ENCODE measurements at places on chromosomes 7 and 10.

GRCh38 chr7:4641091-4641666 lies 40.9 kb upstream of the FOXK1 start:
- DNase-seq: no peak

DNA sequence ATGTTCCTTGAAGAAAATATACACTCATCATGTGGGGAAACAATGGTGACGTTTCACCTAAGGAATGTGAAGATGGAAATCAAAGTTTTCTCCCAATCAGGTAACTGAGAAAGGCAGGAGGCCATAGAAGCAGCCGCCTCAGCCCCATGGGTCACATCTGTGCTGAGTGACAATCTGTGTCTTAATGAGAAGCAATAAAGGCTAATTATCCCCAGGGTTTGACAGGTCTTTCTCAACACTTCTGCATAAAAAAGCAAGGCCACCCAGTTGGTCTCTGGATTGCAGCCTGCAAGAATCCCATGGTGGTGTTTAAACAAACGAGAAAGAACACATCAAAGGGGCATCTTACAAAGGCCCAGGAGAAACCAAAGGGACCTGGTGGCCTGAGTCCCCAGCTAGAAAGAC lies 91.1 kb upstream of the TNS3 start:
- no peak for DNase-seq

DNA sequence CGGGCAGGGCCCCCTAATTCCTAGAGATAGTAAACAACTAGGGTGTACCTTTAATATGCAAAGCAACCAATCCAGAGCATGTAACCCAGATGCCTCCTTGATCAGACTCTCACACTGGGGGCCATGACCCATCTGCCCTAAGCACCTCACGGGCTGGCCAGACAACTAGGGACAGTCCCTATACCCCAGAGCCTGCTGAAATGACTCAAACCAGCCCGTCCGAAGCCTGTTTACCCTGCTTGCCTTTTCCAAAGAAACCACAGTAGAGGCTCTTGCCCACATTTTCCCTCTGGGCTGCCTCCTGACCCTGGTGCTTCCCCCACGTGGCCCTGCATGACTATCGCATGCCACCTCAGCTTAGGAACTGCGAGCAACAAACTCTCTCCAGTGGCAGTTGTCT lies 46.2 kb downstream of the RGS10 start:
- DNase-seq: peak; percentile 82

GRCh38 chr7:138354066-138354465 lies 106.0 kb upstream of the TRIM24 start:
- no peak for DNase-seq

DNA sequence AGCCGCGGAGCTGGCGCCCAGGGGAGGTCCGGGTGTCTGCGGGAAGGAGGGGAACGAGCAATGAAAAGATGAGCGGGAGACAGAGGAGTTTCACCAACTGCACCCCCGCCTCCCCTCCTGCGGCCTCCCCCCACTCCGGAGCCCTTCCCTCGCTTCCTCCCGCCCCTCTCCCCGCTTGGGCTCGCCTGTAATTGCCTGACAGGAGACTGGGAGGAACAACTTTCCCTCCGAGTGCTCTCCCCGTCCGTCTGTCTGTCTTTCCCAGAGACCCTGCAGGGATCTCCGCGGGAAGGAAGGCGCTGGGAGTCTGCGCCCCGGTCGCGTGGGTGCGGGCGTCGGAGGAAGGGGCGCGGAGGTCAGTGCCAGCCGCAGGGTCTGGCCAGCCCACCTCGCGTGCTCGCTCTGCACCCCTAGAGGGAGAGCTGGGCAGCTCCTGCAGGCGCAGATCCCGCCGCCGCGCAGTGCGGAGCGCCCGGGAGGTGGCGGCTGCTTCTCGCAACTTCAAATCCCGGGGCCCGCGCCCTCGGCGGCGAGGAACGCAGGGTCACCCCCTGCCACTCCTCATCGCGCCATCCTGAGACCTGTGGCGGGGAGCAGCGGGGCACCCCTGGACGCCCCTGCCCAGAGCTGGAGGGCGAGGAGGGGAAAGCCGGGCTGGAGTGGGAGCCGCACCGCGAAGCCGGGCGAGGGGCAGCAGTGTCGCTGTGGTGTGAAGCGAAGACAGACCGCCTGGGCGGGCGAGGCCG lies 511 bp upstream of the NRP1 start:
- DNase-seq: peak; percentile 38

DNA sequence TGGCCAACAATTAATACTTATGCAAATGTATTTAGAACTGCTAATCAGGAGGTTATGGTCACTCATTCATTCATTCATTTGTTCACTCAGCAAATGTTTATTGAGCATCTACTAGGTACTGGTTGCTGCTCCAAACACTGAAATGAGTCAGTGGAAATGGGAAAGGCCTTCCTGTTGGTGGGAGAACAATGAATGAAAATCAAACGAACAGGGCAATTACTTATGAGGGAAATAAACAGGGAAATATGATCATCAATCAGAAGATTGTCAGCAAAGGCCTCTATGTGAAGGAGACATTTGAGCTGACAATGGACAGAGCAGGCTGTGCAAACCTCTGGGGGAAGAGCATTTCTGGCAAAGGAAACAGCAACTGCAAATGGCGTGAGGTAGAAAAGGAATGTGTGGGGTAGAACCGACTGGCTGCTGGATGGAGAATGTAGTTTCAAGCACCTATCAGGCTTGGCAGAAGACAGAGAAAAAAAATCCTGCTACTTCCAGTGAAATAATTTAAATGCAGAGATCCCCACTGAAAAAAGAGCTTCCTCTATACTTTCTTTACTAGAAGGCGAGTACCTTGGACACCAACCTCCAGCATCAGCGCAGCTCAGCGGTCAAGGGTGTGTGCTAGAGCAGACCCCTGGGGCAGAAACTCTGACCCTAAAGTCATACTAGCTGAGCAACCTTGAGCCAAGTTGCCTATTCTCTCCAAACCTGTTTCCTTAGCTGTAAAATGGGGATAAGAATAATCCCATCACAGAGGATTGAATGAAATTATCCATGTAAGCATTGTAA lies 108.8 kb upstream of the EEPD1 start:
- no peak for DNase-seq

DNA sequence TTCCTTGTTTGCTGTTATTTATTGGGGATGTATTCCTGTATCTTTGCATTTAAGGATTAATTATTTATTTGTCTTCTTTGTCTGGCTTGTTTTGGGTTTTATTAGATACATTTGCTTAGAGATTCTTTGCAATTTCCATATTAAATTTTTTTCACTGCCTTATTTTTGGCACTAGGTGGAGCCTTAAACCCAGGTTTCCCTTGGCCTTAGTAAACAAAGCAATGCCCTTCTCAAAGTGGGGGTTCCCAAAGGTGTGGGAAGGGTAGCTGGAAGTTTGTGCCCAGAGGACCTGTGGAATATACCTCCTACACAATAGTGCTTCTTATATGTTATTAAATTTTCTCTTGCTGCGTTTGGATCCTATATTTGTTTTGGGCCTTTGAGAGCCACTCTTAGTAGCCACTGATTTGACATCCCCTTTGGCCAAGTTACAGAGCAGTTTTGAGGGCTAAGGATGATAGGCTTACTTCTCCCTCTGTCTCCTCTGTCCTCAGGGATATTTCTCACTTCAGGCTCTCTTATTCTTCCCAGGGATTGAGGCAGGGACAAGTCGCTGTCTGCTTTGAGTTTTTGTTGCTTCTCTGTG lies 162.3 kb downstream of the ITGB1 start:
- DNase-seq: no peak

DNA sequence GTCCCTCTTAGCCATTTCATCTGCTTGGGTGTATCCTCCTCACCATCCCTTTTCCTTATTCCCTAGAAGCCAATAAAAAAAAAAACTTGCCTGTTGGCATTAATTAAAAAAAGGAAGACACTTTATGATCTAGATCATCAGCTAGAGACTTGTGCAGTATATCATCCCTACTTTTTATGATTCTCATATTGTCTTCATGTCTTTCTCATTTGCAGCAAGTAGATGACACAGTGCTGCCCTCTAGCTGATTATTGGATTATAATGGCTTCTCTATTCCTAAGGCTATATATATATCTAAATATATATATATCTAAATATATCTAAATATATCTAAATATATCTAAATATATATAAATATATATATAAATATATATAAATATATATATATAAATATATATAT lies 272.4 kb upstream of the LRGUK start:
- no peak for DNase-seq

DNA sequence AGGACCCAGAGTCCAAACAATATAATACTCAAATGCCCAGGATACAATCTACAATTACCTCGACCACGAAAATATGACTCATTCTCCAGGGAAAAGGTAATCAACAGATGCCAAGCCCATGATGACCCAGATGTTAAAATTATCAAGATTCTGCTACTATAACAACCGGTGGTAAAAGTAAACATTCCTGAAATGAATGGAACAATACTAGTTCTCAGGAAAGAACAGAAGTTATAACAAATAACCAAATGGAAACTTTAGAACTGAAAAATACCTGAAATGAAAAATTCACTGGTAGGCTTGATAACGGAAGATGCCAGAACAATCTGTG lies 34.1 kb upstream of the GUSB start:
- DNase-seq: no peak
